ENCODE measurements at places on chromosomes 4 and X. TPM values are rescaled to one million over a fixed set of nuclear protein-coding genes. Genes with fewer than 3 reads are reported as not detected.
A peak's percentile ranks its signal among the peaks of the same experiment; 100 is the strongest.

The ADH1A gene
- not detected for total RNA-seq

The SYNPO2 gene
- total RNA-seq: 1.1 TPM

The SPIN2A gene
- 1.6 TPM for total RNA-seq

The GYG2 gene
- 4.5 TPM for total RNA-seq

The DIPK2B gene
- total RNA-seq: 286 TPM

The REST gene
- 70.4 TPM for total RNA-seq

The PDLIM3 gene
- 0.67 TPM for total RNA-seq

DNA sequence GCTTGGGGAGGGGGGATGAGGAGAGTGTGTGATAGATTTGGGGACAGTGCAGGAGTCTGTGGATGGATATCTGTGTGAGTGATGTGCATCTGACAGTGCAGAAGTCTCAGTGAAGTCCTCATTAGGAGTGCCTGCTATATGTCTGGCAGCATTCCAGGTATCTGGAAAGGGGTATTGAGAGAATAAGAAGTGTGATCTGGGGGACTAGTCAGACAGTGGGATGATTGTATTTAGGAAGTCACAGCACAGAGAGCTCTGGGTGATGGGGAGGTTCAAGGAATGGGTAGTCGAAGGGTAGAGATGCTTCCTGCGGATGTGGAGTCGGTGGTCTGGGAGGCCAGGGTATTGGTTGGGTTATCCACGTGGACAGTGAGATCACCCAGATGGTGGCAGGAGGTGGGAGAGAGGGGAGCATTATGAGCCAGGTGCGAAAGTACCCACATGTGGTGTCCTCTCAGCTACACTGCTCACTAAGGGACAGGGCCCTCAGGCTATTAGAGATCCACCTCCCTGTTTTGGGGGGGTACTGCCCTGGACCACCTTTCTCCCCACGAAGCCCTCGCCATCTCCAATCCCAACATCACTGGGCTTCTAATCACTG, 9.8 kb downstream of the MAGED2 start:
- peak overlapping the region; percentile 4 for H3K4me3 ChIP-seq
- no peak overlapping the region for H3K27ac ChIP-seq
- H3K27me3 ChIP-seq: peaks cover 6% of the 10 kb centered on the region

- H3K27ac ChIP-seq: no peak overlapping the region
- no peaks in the 10 kb centered on the region for H3K27me3 ChIP-seq
- no peak overlapping the region for H3K4me3 ChIP-seq
- no peaks in the 10 kb centered on the region for H3K36me3 ChIP-seq
- no peaks in the 10 kb centered on the region for H3K4me1 ChIP-seq
- no peak for DNase-seq
These were observed 28.5 kb downstream of the PHEX start for GRCh38 chrX:22060415-22061280.

GRCh38 chrX:124300405-124300804, 32.1 kb upstream of the TEX13D start:
- no peak overlapping the region for H3K27ac ChIP-seq
- no peaks in the 10 kb centered on the region for H3K4me1 ChIP-seq
- no peaks in the 10 kb centered on the region for H3K36me3 ChIP-seq

DNA sequence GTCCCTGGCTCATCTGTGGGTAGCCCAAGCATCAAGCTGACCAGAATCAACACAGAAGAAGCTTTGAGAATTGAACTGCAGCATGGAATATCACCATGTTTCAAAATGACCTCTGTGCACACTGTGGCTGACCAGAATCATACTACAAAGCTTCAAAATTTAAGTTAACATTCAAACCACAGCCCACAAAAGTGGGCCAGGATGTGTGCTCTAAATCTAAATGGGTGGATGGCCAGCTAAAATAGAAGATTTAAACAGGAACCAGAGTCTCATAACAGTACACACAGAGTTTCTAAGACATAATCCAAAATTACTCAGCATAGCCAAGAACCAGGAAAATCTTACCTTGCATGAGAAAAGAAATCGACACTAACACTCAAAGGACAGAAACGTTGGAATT, 46.1 kb downstream of the KLF3 start:
- H3K27ac ChIP-seq: no peak overlapping the region
- peaks cover 3% of the 10 kb centered on the region for H3K4me1 ChIP-seq
- no peak for DNase-seq
- peaks cover 7% of the 10 kb centered on the region for H3K36me3 ChIP-seq

DNA sequence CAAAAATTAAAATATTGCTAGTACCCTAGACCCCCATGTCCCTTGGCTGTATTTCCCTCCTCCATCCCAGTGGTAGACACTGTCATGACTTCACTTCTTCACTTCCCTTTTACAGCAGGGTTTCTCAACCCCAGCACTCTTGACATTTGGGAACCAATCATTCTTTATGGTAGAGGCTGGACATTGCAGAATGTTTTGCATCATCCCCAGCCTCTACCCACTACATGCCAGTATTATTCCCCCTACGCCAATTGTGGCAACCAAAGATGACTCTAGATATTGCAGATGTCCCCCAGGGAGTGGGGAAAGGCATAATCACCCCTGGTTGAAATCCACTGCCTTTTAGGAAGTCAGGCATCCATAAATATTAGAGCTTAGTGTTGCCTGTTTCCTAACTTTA, 138.6 kb downstream of the AMELX start:
- no peaks in the 10 kb centered on the region for H3K36me3 ChIP-seq
- no peak overlapping the region for H3K27ac ChIP-seq
- no peak for DNase-seq
- H3K4me1 ChIP-seq: peaks cover 3% of the 10 kb centered on the region
- H3K4me3 ChIP-seq: no peak overlapping the region

- no peak for DNase-seq
- no peak overlapping the region for H3K27ac ChIP-seq
- H3K4me1 ChIP-seq: no peaks in the 10 kb centered on the region
These were observed 137.2 kb upstream of the ARHGEF9 start for GRCh38 chrX:63922221-63922620.

- no peaks in the 10 kb centered on the region for H3K36me3 ChIP-seq
- DNase-seq: no peak
- H3K4me1 ChIP-seq: peaks cover 21% of the 10 kb centered on the region
- peak overlapping the region; percentile 57 for H3K27ac ChIP-seq
These were observed 18.2 kb downstream of the PRDM8 start for GRCh38 chr4:80215449-80216052.

- no peak for DNase-seq
- no peak overlapping the region for H3K27ac ChIP-seq
- H3K4me3 ChIP-seq: no peak overlapping the region
- H3K27me3 ChIP-seq: no peaks in the 10 kb centered on the region
- no peaks in the 10 kb centered on the region for H3K36me3 ChIP-seq
- no peaks in the 10 kb centered on the region for H3K4me1 ChIP-seq
These were observed 502.5 kb downstream of the TECRL start for GRCh38 chr4:63906660-63907183.

- no peaks in the 10 kb centered on the region for H3K36me3 ChIP-seq
- no peak overlapping the region for H3K27ac ChIP-seq
- H3K4me1 ChIP-seq: no peaks in the 10 kb centered on the region
- peak; percentile 2 for DNase-seq
- no peaks in the 10 kb centered on the region for H3K27me3 ChIP-seq
These were observed 33.5 kb upstream of the DCX start for GRCh38 chrX:111445485-111445884.

DNA sequence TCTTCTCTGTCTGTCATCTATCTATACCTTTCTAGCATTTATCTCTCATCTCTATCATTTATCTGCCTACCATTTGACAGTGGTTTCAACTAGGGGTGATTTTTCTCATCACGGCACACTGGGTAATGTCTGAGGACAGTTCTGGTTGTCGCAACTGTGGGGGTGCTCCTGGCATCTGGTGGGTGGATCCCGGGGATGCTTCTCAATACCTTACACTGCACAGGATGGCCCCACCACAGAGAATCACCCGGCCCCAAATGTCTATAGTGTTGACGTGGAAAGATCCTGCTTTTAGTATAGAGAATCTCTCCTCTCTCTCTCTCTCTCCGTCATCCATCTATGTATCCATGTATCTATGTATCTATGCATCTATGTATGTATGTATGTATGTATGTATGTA, 7.2 kb downstream of the P2RY8 start:
- H3K4me1 ChIP-seq: no peaks in the 10 kb centered on the region
- no peaks in the 10 kb centered on the region for H3K27me3 ChIP-seq
- no peak for DNase-seq
- H3K4me3 ChIP-seq: no peak overlapping the region
- no peaks in the 10 kb centered on the region for H3K36me3 ChIP-seq

DNA sequence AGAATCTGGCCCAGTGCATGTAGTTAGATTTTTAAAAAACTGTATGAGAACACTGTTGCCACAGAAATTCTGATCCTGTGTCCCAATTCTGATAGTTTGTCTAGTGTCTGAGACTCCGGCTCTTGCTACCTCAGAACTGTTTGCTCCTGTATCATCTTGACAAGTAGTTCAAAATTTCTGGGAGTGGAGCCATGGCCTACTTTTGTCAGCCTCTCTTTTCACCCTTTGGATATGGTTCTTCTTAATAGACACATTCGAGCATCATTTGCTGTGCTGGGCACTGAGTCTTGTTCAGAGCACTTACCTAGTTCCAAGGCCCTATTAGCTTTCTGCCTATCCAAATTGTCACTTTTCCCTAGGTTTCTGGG, 46.9 kb downstream of the ATP10D start:
- peaks cover 14% of the 10 kb centered on the region for H3K4me1 ChIP-seq
- no peaks in the 10 kb centered on the region for H3K27me3 ChIP-seq
- H3K27ac ChIP-seq: peak overlapping the region; percentile 8
- H3K36me3 ChIP-seq: peaks cover 16% of the 10 kb centered on the region
- no peak overlapping the region for H3K4me3 ChIP-seq
- DNase-seq: no peak

DNA sequence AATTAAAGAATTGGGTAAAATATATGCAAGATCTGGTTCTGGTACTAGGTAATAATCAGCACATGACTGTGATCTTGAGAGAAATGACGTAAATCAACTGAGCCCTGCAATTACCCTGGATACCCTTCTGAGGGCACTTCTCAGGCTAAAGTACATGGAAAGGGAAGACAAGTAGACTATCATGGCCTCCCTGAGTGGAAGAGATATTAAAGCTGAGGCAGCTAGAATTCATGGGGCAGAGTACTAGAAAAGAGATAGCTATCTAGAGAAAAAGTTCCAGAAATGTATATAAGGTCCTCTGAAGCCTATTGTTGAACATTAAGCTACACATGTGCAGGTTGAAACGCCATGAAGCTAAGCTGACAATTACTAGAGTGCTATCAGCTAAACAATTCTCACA, 249.6 kb downstream of the NKX6-1 start:
- no peak overlapping the region for H3K4me3 ChIP-seq
- no peak overlapping the region for H3K27ac ChIP-seq
- DNase-seq: no peak
- H3K27me3 ChIP-seq: peaks cover 3% of the 10 kb centered on the region
- H3K4me1 ChIP-seq: peaks cover 13% of the 10 kb centered on the region

DNA sequence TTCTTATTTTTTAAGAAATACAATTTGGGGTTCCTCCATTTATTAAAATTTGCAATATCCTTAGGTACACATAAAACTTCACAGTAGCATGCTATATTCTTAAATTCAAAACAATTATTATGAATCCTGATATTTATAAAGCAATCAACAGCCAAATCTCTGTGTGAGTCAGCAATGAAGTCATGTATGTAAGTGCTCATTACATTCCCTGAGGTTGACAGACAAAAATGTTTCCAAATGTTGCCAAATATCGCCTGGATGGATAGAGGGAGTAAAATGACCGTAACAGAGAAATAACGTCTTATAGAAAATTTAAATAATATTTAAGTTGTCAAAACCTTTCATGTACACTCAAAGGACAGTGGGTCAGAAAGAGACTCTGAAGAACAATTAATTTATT, 220.0 kb downstream of the PCDH18 start:
- no peaks in the 10 kb centered on the region for H3K4me1 ChIP-seq
- DNase-seq: no peak
- no peak overlapping the region for H3K27ac ChIP-seq
- no peaks in the 10 kb centered on the region for H3K36me3 ChIP-seq

GRCh38 chr4:73856518-73856917, 3.4 kb downstream of the PF4V1 start:
- no peak overlapping the region for H3K4me3 ChIP-seq
- DNase-seq: no peak
- no peaks in the 10 kb centered on the region for H3K27me3 ChIP-seq
- peaks cover 6% of the 10 kb centered on the region for H3K4me1 ChIP-seq
- H3K27ac ChIP-seq: no peak overlapping the region
